ENCODE measurements at places on chromosomes 3 and 15.

DNA sequence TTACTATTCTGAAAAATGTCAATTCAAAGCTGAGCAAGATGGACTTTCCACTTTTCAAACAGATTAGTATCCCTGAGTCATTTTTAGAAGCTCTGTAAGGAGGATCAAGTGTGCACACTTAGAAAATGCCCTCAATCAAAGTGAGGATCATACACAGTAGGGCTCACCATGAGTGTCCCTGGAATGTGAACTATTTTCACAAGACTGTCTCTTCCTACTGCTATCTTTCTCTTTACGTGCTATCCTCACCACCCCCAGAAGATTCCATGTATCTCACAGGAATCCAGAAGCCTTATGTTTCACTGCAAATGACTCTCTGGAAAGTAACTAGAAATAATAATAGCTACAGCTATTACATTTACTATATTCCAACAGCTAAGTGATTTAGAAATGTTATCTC is 349.9 kb upstream of the TGFBR2 start:
- H3K36me3 ChIP-seq: no peaks in the 10 kb centered on the region
- no peak overlapping the region for H3K4me3 ChIP-seq
- H3K4me1 ChIP-seq: no peaks in the 10 kb centered on the region
- H3K27me3 ChIP-seq: no peaks in the 10 kb centered on the region

GRCh38 chr15:68650901-68651709 is 72.3 kb downstream of the CORO2B start:
- H3K4me3 ChIP-seq: peak overlapping the region; percentile 42
- H3K27me3 ChIP-seq: no peaks in the 10 kb centered on the region
- H3K27ac ChIP-seq: no peak overlapping the region
- no peak for DNase-seq
- no peaks in the 10 kb centered on the region for H3K4me1 ChIP-seq

- no peak overlapping the region for H3K4me3 ChIP-seq
- peaks cover 8% of the 10 kb centered on the region for H3K4me1 ChIP-seq
- no peaks in the 10 kb centered on the region for H3K36me3 ChIP-seq
- H3K27ac ChIP-seq: no peak overlapping the region
- H3K27me3 ChIP-seq: no peaks in the 10 kb centered on the region
These were observed 2.6 kb upstream of the TBC1D2B start for GRCh38 chr15:78080088-78080460.

DNA sequence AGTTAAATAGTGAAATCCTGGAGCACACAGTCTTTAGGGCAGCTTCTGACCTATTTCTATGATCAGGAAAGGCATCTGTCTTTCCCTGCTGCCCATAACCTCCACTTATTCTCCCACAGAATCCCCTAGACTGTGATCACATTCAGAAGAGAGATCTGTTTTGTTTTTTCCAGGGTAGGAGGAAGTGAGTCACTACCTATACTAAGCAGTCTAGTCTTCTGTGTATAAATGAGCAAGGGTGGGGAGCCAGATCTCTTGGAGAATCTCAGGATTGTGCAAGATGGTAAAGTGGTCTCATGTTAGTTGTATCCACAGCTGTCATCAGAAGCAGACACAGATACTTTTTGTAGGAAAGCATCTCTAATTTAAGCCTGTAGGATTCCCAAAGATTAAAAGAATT is 11.8 kb upstream of the FBXO22 start:
- DNase-seq: no peak
- H3K27ac ChIP-seq: no peak overlapping the region
- H3K4me1 ChIP-seq: no peaks in the 10 kb centered on the region
- no peaks in the 10 kb centered on the region for H3K27me3 ChIP-seq
- no peaks in the 10 kb centered on the region for H3K36me3 ChIP-seq
